ENCODE measurements at places on chromosomes 2 and 18.

DNA sequence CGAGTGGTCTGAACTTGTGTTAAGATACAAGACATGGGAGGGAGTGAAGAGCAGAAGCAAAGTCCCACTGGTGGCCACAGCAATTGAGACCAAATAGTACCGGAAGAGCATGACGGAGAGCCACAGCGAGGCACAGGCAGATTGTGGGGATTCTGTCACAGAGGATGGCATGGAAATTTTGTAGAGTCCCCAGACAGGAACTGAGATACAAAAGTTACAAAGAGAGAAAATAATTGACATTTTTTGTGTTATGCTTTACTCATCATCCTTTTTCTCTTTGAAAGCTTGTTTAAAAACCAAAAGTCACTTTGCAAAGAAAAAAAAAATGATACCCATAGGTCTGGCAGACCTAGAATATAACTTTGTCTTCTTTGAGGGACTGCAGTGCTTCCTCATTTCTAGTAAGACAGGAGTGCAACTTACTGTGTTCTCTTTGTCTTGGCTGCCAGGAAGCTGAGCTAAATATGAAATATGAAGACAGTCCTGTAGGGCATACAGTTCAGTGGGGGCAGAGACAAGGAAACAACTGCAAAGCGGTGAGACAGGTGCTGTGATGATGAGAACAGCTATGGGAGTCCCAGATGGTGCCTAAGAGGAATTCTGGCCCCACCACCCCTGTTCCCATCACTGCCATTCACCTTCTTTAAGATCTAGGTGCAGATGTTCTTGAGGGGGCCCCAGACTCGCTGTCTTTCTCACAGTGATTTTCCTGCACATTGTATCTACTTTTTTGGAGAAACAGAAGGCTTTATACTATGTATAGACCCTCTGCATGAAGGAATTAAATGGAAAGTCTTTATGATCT, 5.2 kb downstream of the ARHGAP25 start:
- H3K4me1 ChIP-seq, result peaks cover 68% of the 10 kb centered on the region
- no peak overlapping the region for H3K27ac ChIP-seq
- H3K27me3 ChIP-seq, result no peaks in the 10 kb centered on the region

- no peak overlapping the region for H3K27ac ChIP-seq
- no peak for DNase-seq
- H3K36me3 ChIP-seq, result no peaks in the 10 kb centered on the region
- H3K4me3 ChIP-seq, result no peak overlapping the region
- H3K4me1 ChIP-seq, result no peaks in the 10 kb centered on the region
These were observed 43.5 kb upstream of the ID2 start for GRCh38 chr2:8638327-8638726.

DNA sequence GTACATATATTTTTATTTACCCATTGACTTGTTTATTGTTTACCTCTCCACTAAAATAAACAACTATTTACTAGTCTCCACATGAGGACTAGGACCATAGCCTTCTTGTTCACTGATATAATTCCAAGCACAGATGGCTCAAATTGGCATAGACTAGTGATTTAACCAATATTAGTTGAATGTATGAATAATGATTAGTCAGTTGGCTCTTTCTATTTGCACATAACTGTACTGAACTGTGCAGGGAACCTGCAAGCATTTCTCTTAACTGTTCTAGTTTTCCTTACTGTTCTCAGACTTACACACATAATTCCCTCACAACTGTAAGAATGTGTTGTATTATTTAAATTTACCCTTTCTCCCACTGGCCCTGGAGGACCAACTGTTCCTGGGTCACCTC, 91.9 kb downstream of the COL3A1 start:
- H3K4me1 ChIP-seq, result no peaks in the 10 kb centered on the region
- H3K4me3 ChIP-seq, result no peak overlapping the region

- no peaks in the 10 kb centered on the region for H3K4me1 ChIP-seq
- H3K4me3 ChIP-seq, result no peak overlapping the region
- H3K27ac ChIP-seq, result no peak overlapping the region
- H3K36me3 ChIP-seq, result no peaks in the 10 kb centered on the region
These were observed 110.3 kb downstream of the SNTG2 start for GRCh38 chr2:1060987-1061386.

DNA sequence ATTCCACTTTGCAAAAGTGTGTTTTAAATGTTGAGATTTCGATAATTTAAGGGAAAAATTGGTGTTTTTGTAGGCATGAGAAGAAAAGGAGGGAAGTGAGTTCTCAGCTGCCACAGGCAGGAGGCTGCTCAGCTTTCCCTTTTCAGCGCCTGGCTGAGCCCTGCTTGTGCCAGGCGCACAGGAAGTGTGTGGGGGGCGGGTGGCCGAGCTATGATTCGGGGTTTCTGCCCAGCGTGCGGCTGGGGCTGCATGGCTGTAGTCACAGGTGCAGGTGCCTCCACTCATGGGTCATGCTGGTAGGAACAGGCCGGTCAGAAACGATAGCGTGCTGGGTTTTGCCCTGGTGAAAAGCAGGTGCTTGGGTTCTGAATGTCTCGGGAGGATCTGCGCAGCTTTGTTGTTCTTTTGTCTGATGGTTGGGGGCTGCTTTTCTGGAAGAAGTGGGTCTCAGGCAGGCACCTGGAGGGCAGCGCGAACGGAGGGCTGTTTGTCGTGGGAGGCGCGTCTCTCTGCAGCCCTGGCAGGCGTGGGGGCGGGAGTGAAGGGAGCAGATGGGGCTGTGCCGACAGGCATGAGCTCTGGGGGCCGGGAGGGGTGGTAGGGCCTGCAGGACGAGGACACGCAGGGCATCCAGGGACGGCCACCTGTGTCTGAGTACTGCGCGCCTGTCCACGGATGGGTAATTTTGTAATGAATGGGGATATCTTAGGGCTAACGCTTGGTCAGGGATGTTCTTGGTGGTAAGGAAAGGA, 2.1 kb downstream of the KCNG2 start:
- no peak for DNase-seq
- no peaks in the 10 kb centered on the region for H3K36me3 ChIP-seq
- peaks cover 33% of the 10 kb centered on the region for H3K27me3 ChIP-seq
- no peak overlapping the region for H3K27ac ChIP-seq
